ENCODE measurements at places on chromosomes 3 and 15. TPM values are rescaled to one million over a fixed set of nuclear protein-coding genes. Genes with fewer than 3 reads are reported as not detected.
A peak's percentile ranks its signal among the peaks of the same experiment; 100 is the strongest.

DNA sequence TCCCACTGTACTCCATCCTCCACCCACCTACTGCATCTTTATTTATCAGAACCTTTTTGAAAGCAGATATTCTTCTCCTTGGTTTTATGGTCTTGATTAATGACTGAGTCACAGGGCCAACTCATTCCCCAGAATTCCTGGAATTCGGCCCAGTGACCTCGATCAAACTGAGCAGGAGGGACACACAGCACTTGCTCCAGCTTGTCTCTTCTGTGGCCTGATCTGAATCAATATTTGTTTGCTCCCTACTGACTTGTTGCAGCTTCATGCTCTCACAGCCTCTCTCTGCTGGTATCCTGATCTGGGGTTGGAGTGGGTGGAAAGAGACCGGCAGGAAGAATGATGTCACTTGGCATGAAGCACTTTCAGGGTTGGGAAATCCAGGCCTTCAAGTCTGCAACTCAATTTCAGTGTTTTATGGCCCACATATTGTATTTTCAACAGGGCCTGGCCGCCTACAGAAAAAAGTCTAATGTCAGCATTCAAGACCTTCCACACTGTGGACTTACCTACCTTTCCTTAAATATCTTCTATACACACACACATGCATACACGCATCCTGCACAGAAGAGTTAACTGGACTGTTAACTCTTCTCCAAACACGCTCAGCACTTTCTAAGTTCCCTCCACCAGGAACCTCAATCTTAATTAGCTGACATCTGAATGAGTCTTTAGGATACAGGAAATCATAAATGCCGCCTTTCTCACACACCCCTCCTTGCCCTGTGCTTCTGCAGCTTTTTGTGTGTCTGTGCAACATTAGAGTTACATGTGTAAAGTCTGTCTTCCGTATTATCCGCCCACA, 4.6 kb downstream of the ANXA2 start:
- DNase-seq, result peak; percentile 98

GRCh38 chr3:60746043-60746638, 505.1 kb downstream of the FHIT start:
- DNase-seq, result no peak

Gene MORC1
- not detected for total RNA-seq

DNA sequence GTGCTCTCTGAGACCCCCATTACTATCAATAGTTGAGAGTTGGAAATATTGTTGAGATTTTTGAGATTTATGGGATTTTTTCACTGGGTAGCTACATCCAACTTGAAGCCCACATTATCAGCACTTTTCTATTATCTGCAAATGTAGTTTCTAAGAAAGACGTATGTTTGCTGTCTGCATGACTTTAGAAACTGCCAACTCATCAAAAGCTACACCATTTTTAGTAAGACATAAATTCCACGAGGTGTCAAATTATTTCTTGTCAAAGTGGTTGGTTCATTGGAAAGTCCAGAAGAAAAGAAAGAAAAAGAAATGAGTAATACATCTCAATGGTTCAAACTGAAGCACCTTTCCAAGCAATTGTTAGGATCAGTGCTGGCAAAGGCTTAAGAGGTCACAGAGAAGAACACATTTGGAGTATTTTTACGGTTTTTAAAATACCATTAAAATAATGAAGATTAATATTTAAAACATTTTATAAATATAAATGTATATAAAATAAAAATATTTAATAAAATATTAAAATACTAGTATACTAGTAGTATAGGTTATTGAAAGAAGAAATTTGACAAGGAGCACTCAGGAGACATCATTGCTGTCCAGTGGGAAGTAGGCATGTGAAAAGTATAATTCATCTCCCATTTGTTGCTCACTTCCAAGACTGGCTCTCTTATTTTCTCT, 463.5 kb downstream of the TAFA4 start:
- DNase-seq, result no peak

Gene CEP19
- 2.7 TPM for total RNA-seq

- DNase-seq, result no peak
These were observed 244.5 kb downstream of the ZIC4 start for GRCh38 chr3:147161833-147162232.

Gene HEMK1
- total RNA-seq, result 20.5 TPM

GRCh38 chr3:165895919-165896318, 58.7 kb upstream of the BCHE start:
- DNase-seq, result peak; percentile 15

DNA sequence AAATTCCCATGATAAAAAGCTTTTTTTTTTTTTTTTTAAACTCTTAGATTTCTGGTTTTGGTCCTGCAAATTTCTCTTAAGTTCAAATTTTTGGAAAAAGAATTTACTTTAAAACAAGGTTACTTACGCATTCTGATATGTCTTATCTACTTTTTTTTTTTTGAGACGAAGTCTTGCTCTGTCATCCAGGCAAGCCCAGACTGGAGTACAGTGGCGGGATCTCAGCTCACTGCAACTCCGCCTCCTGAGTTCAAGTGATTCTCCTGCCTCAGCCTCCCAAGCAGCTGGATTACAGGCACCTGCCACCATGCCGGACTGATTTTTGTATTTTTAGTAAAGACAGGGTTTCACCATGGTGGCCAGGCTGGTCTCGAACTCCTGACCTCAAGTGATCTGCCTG, 83.2 kb downstream of the RASA2 start:
- no peak for DNase-seq
